SW 1271 (cell line): ENCODE measurements at places on chromosomes 13 and 19.
A peak's percentile ranks its signal among the peaks of the same experiment; 100 is the strongest.

GRCh38 chr19:12628040-12629022 lies 17.6 kb downstream of the ZNF791 start:
- DNase-seq, result no peak

- DNase-seq, result no peak
These were observed 12.5 kb downstream of the APBA3 start for GRCh38 chr19:3748965-3749364.

DNA sequence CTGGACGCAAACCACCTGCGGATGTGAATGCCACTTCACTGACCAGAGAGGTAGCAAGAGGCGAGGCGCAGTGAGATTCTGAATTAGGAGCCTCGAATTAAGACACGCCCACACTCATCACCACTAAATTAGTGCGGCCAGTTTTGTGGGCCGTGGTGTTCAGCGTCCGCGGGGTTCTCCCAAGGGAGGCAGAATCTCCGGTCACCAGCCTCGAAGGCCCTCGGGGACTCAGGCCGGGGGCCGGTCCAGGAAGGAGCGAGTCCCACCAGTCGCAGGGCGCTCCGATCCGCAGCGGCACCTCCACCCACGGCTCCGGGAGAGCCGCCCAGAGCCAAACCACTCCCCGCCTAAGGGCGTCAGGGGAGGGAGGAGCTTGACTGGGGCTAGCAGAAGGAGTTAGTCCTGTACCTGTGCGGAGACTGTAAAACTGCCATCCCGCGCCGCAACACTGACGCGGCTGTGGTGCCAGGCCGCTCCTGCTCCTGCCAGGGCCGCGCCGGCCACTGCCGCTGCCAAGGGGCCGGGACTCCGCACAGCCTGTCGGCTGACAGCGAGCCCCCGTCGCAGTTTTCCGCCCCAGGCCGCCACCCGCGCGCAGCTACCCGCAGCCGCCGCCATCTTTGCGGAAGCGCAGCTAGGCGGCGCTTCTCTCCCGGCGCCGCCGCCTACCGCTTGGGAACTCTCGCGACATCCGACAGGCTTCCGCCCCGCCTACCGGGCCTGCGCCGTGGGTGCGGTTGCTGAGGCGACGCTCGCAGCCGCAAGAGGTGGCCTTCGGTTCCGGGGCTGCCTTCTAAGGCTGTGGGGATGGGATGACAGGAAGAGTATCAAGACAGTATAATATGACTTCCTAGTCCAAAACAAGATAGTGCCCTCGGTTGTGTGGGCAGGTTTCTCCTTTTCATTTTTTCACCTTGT lies at the start of gene MICU2:
TSS of gene MICU2 (minus strand) at position 640 of the 918 bp plus-strand sequence. CDS start at position 618, 22 bp downstream.
- DNase-seq, result peak; percentile 85

DNA sequence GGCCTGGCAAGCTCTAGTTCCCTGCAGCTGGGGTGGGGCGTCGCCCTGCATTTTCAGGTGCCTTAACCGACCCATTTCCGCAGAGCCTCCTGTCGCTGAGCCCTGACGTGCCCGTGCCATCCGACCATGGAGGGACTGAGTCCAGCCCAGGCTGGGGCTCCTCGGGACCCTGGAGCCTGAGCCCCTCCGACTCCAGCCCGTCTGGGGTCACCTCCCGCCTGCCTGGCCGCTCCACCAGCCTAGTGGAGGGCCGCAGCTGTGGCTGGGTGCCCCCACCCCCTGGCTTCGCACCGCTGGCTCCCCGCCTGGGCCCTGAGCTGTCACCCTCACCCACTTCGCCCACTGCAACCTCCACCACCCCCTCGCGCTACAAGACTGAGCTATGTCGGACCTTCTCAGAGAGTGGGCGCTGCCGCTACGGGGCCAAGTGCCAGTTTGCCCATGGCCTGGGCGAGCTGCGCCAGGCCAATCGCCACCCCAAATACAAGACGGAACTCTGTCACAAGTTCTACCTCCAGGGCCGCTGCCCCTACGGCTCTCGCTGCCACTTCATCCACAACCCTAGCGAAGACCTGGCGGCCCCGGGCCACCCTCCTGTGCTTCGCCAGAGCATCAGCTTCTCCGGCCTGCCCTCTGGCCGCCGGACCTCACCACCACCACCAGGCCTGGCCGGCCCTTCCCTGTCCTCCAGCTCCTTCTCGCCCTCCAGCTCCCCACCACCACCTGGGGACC lies 1.2 kb downstream of the ZFP36 start:
- no peak for DNase-seq

DNA sequence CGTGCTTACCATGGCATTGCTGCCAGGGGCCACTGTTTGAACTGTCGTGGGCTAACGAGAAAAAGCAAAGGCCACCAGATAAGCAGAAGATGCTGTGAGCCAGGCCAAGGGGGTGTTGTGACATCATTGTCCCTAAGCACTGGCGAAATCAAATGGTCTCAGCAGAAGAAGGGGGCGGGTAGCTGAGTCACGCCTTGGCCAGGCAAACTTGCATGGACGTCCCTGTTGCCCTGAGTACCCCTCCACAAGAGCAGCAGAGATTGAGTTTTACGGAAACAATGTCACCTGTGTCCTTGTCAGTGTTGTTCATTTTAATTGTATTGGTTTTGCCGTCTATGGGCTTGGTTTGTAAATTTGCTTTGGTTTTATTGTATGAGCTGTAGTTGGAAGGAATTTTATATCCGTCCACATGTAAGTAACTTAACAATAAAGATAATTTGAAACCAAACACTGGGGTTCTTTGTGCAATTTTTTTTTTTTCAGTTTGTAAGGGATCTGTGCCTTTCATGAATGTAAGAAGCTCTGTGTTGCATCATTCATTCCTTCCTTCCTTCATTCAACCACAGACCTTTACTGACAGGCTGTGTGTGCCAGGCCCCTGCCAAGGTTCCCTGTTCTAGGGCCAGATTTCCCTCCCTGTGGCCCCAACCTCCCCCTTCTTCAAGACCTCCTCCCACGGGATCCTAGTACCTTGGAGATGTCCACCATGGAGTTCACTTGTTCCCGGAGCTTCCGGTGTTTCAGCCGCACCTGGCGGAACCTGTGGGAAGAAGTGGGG lies 12.3 kb downstream of the KCNN4 start:
- no peak for DNase-seq

GRCh38 chr13:29454931-29455481 lies 140.5 kb downstream of the SLC7A1 start:
- no peak for DNase-seq
